ENCODE measurements at places on chromosomes 4 and X.

- DNase-seq, result no peak
Measured at GRCh38 chr4:2651546-2651945, 104.6 kb downstream of the TNIP2 start.

GRCh38 chr4:78775303-78776078 is 659 bp upstream of the BMP2K start:
- DNase-seq, result peak; percentile 78

DNA sequence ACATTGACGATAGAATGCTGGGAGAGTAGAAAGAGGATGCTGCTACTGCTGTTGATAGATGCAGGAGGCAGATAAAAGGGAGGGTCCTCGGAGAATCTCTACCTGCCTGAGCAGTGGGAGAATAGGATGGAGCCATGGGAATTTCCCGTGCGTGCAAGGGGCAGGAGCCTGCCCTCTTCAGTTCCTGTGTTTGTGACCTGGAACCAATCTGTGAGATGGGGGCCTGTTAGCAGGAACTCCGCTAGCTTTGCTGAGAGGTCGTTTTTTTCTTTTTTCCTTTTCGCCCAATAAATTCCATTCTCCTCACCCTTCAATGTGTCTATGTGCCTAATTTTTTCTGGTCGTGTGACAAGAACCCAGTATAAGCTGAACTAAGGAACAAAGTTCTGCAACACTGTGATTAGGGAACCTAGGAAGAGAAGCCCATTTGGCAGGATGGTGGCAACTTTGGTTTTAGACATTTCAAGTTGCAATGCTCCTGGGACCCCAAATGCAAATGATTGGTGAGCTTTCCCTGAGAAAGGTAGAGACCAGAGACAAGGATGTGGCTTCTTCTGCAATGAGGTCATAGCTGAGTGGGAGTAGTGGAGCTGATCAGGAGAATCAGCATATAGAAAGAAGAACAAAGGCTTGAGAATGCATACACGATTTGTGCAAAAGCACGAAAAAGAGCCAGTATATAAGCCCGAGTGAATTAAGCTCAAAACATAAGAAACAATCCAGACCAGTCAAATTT is 23.9 kb downstream of the SLC39A8 start:
- DNase-seq, result no peak

DNA sequence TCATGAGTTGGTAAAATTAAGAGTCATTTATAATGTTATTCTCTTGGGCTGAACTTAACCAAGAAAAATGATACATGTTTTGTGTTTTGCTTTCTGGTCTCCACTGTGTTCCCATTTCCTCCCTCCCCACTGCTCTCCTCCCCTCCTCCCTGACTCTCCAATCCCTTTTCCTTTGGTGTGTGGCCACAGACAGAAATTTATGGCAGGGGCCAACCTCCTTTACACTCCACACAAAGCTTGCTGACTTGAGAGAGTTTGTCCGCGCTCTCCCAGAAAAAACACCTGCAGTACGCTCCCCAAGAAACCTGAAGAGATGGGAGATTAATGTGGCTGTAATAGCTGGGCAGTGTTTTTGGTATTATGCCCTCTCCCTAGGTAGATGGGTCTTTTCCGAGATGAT is 88.9 kb downstream of the ALPK1 start:
- no peak for DNase-seq

- peak; percentile 43 for DNase-seq
Measured at GRCh38 chrX:130575831-130576389, 174.1 kb downstream of the RBMX2 start.

GRCh38 chr4:146381263-146381872 is 140.4 kb downstream of the SLC10A7 start:
- DNase-seq, result peak; percentile 46

- peak; percentile 35 for DNase-seq
Measured at GRCh38 chr4:88697141-88697540, 488 bp downstream of the NAP1L5 start.

DNA sequence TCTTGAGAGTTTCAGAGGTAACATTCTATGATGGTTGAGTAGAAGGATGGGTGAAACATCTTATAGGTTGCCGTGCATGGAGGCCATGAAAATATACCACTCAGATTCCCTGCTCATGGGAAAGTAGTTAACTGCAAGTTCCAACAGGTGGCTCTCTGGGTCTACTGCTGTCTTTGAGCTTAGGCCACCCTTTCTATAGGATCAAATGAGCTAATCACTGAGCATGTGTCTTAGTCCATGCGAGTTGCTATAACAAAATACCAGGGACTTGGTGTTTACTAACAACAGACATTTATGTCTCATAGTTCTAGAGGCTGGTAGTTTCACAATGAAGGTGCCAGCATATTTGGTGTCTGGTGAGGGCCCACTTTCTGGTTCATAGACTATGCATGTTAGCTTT is 144.8 kb upstream of the UNC5C start:
- DNase-seq, result no peak

GRCh38 chr4:8163026-8163425 is 4.4 kb upstream of the ABLIM2 start:
- DNase-seq, result no peak

DNA sequence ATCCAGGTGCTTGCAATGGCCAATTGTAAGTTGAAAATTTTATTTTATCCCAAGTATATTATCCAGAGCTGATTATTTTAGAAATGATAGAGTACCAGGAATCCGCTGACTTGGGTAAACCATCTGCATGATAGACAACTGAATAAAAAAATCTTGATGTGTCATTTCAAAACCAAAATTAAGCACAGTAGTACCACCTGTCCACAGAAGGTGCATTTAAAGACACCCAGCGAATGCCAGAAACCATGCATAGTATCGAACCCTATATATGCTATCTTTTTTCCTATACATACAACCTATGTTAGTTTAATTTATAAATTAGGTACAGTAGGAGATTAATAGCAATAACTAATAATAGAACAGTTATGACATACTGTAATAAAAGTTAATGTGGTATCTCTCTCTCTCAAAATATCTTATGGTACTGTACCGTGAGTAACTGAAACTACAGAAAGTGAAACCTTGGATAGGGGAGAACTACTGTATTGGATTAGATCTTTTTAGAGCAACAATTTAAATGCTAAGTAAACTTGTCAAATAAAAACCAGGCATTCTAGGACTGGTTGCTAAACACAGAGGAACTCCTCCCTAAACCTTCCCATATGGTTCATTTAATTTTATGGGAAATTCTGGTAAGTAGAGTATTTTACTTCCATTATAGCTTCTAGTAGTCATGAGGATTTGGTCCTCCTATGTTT is 6.2 kb downstream of the NEIL3 start:
- no peak for DNase-seq

GRCh38 chr4:169099771-169100180 is 89.7 kb upstream of the CBR4 start:
- DNase-seq, result no peak

- peak; percentile 22 for DNase-seq
Measured at GRCh38 chr4:113708250-113708649, 53.3 kb downstream of the CAMK2D start.

GRCh38 chr4:96708766-96709165 is 868.9 kb downstream of the PDHA2 start:
- no peak for DNase-seq

DNA sequence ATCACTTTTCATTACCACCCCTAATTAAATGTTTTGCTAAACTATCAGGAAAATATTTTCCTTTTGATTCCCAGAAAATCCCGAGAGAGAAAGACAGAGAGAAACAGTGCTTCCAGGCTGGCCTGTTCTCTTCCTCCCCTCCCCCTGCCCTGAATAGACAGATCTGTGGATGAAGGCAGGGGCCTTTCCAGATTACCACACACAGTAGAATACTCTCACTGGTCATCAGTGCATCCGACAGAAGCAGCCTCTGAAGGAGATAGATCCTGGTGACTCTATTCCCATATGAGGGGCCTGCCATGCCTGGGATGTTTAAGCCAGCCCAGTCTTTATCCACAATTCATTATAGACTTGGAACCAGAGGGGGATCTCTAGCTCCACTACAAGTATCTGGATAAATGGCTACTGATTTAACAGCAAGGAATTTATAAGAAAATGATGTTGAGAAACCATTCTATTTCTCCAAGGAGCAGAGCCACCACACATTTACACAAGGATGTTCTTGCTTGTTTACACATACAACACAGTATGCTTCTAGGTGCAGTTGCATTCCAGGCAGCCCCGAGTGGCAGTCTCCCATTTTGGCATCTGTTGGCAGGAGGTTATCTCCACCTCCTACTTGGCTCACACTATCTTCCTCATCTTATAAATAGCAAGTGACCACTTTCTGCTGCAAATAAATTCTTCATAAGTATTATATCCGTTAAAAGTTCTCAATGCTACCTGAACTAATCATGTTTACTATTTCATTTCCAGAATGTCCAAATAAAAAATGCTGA is 115.8 kb downstream of the HS6ST2 start:
- DNase-seq, result no peak

- DNase-seq, result peak; percentile 79
Measured at GRCh38 chr4:168584321-168584771, 87.5 kb downstream of the PALLD start.

GRCh38 chr4:7016086-7016485 is 27.1 kb upstream of the TADA2B start:
- no peak for DNase-seq

DNA sequence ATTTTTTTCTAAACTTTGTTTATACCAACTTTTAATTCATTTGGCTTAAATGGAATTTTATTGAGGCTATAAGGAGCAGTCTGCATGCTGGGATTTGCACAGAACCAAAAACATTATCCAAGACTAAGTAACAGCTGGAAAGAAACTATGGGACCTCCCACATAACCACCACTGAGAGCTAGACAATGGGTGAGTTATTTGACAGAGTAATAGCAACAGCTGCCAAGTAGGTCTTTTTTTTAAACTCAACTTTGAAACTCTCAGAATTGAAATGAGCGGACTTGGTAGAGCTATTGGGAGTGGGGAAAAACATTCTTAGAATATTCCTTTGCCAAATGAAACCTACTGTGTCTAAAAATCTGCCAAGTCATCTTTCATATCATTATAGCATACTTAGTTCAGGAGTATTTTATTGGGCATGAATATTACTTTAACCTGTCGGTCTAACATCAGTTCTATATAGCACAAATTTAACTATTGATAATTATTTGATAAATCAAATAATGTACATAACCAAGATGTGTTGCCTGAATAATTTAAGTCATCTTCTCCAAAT is 1428.0 kb downstream of the PCDH7 start:
- DNase-seq, result no peak

DNA sequence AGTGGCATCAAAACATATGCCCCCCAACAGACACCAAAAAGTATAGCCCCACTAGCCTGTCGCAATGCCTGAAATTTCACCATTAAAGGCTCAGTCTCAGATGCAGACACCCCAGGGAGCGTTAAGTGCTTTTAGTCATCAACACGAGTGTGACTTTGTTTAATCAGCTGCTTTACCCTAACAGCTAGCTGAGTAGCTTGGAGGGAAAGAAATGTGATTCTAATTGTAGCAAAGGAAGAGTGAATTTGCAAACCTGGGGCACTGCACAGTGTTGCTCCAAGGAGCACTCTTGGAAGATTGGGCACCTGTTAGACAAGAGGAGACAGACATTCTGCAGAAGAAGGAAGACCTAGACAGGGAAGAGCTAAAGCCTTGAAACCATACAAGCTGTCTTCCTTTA is 145.1 kb downstream of the BEND2 start:
- DNase-seq, result no peak

- peak; percentile 11 for DNase-seq
Measured at GRCh38 chrX:9355739-9356138, 109.1 kb upstream of the TBL1X start.

DNA sequence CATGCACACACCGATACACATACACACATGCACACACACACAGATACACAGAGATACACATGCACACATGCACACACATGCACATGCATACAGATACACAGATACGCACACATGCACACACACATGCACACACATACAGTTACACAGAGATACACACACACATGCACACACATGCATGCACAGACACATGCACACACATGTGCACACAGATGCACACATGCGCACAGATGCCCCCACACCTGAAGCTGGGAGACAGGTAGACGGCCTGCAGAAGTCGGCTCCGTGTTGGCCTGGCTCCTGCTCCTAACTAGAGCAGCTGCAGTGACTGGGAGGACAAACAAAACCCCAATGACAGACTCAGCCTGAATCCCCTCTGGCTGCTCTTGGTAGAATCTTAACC is 46.8 kb downstream of the PSAPL1 start:
- no peak for DNase-seq

DNA sequence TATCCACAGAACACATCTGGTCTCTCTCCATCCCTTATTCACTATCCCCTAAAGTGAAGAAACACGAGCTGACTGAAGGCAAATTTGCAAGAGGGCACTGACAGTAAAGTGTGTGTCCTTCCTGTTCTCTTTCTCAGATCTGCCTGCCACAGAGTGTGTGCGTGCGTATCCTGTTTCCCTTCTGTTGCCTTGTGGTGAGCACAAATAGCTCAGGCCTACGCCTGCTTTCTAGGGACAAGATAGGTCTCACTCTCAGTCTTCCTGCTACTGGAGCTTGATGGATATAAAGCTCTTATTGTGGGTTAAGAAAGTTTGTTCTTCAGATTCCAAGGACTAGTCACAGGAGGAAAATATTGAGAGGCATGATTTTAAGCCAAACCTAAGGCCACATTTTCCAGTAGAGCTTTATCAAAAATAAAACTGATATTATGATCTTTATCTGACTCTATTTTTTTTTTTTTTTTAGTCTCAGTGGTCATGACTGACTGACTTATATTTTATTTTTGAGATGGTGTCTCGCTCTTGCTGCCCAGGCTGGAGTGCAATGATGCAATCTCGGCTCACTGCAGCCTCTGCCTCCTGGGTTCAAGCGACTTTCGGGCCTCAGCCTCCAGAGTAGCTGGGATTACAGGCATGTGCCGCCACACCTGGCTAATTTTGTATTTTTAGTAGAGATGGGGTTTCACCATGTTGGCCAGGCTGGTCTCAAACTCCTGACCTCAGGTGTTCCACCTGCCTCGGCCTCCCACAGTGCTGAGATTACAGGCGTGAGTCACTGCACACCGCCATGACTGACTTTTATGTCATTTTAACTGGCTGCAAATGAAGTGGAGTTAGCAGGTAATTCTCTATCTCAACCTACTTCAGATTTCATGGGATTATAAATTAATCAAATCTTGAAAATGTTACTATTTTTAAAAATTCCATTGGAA is 140.3 kb upstream of the SH3RF1 start:
- DNase-seq, result peak; percentile 65

All from ELR (cell line).